Tibial nerve (tissue), 4 donors: ENCODE measurements at places on chromosomes 4 and X.

DNA sequence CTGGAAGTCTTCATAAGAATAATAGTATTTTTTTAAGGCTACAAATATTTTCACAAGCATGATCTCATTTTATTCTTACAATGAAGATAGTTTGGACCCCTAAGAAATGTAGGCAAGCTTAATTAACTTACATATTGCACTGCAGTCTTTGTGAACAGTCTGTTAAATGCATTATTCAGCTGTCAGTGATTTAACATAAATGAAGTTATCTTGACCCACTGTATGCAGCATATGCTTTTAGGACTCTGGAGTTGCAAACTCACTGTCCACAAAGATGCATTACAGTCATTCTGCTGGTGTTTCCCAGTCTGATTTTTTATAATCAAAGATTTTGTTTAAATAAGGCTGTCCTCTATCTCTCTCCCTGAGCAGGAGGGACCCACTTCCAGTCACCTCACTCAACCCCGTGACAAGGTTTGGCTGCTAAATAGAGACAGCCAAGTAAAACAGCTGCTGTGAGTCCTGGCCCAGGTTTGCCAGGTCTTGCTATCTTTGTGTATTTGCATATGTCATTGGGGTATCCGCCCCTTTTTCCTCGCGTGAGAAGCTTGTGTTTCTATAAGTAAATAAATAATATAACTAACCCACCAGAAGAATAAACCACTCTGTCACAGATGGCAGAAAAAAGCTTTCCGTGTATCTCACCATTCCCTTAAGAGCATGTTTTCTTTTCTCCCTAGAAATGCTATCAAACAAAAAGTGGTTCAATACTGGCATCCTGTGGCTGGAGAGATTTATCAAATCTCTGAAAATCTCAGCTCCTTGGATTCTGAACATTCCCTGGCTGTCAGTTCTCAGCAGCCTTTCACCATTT lies 67.0 kb downstream of the SLC7A11 start:
- H3K27ac ChIP-seq, result no peak overlapping the region
- H3K36me3 ChIP-seq, result no peaks in the 10 kb centered on the region
- no peaks in the 10 kb centered on the region for H3K4me1 ChIP-seq
- H3K4me3 ChIP-seq, result no peak overlapping the region
- no peaks in the 10 kb centered on the region for H3K27me3 ChIP-seq

GRCh38 chr4:151658959-151659600 lies 101.7 kb downstream of the GATB start:
- peaks cover 5% of the 10 kb centered on the region for H3K4me1 ChIP-seq
- no peak for DNase-seq
- no peaks in the 10 kb centered on the region for H3K27me3 ChIP-seq
- peak overlapping the region; percentile 84 for H3K27ac ChIP-seq

DNA sequence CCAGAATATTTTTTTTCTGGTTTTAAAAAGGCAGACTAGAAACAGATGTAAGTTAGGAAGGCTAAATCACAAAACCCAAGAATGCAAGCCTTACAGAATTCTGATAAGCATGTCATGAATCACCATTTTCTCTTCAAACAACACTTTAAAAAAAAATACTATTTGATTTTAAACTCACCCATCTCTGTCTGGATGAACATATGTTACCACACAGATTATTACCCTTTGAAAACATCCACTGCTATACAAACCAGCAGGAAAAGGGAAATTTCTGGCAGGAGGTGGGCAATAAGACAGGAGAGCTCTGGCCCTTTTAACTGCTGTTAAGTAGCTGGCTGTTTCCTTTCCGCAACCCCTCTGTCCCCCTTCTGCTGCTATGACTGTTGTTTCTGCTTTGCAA lies 317.7 kb upstream of the NOCT start:
- no peak overlapping the region for H3K27ac ChIP-seq
- H3K4me3 ChIP-seq, result no peak overlapping the region

- no peak overlapping the region for H3K4me3 ChIP-seq
- no peaks in the 10 kb centered on the region for H3K4me1 ChIP-seq
- no peaks in the 10 kb centered on the region for H3K27me3 ChIP-seq
- no peak for DNase-seq
These were observed 183.0 kb upstream of the PGRMC2 start for GRCh38 chr4:128470492-128471053.

DNA sequence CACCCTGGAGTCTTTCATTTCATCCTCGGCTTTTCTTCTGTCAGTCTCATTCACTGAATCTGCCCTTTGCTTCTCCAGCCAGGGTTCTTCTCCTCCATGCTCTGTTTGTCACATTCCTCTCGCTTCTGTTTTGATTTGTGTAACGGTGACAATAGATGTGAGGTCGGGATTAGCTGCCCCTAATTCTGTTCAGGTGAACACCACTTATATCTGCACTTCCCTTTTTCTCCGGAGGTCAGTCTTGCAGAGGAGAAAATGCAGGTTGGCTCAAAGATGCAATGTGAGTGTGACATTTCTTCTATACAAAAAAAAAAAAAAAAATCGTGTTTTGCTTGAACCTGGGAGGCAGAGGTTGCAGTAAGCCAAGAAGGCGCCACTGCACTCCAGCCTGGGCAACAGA lies 262.9 kb downstream of the ASMT start:
- H3K27me3 ChIP-seq, result no peaks in the 10 kb centered on the region
- H3K4me1 ChIP-seq, result no peaks in the 10 kb centered on the region
- no peak overlapping the region for H3K27ac ChIP-seq
- no peak overlapping the region for H3K4me3 ChIP-seq
- no peak for DNase-seq

DNA sequence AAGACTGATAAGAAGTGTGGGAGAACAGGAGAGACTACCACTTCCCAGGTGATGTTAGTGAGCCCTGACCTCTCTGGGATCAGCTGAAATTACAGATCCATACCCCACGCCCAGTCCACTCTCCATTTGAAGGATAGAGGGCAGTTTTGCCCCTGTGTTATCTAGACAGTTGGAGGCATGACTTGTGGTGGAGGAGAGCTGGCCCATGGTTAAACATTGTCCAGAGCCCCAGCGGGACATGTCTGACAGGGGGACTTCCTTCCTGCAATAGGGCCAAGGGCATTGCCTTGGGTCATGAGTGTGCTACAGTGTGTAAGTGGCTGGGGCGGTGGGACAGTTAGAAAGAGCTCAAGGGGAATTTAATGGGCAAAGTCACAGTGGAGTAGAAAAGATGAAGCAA lies 181.1 kb downstream of the MID1IP1 start:
- no peaks in the 10 kb centered on the region for H3K36me3 ChIP-seq
- H3K27me3 ChIP-seq, result no peaks in the 10 kb centered on the region
